Memory B cell (primary cell): ENCODE measurements at places on chromosomes 12 and 14.
A peak's percentile ranks its signal among the peaks of the same experiment; 100 is the strongest.

DNA sequence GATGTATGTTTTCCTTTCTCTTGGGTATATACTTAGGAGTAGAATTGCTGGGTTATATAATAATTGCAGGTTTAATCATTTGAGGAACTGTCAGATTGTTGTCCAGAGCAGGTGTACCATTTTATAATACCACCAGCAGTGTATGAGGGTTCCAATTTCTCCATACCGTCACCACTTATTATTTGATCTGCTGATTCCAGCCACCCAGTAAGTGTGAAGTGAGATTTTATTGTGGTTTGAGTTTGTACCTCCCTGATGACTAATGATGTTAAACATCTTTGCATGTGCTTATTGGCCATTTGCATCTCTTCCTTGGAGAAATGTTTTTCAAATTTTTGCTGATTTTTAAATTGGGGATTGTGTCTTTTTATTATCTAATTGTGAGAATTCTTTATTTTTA, 15.1 kb downstream of the NCKAP5L start:
- H3K27ac ChIP-seq: no peak overlapping the region
- H3K27me3 ChIP-seq: no peaks in the 10 kb centered on the region
- peaks cover 7% of the 10 kb centered on the region for H3K36me3 ChIP-seq
- peaks cover 23% of the 10 kb centered on the region for H3K4me1 ChIP-seq
- no peak for DNase-seq

DNA sequence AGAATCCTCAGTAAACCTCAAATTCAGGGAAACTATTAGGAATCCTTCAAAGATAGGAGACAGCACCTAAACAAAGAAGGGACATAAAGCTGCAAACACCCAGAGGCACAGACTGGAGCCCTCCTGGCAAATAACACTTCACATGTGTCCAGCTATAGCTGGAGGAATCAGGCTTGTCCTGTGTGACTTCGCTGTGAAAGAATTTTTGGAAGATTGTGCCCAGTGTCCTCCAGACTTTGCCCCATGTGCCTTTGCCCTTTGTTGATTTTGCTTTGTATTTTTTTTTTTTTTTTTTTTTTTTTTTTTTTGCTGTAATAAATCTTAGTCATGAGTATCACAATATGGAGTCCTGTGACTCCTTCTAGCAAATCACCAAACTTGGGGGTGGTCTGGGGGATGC, 136.8 kb downstream of the KCNH5 start:
- H3K27me3 ChIP-seq: no peaks in the 10 kb centered on the region
- H3K36me3 ChIP-seq: no peaks in the 10 kb centered on the region
- no peak for DNase-seq

DNA sequence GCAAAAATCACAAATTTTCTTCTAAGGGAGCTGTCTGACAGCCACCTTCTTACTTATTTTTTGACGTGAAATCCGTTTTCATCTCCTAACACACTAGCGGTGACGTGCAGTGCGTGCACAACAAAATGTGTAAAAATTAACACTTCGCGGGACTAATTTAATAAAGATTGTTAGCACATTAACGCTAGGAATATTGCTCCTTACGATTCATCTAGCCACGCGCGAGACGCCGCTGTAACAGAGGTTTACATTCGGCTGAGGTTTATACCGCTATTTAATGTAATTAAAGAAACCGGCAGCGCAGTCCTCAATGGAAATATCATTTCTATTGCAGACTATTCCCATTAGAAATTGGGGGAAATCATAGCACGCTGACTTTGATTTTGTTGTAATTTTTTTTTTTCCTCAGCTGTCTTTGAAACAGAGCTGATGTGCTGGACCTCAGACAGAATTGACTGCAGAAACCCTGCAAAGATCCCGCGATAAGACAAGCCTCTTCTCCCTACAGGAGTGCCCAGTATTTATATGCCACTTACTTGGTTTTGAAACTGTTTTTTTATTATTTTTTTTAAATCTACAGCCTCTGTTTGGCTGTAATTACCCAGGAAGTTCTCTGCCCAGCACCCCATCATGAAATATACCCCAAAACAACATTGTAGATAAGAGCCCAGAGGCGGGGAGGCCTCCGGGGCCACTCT, 31.2 kb downstream of the BCL11B start:
- no peaks in the 10 kb centered on the region for H3K36me3 ChIP-seq
- no peak for DNase-seq
- H3K27me3 ChIP-seq: peaks cover 3% of the 10 kb centered on the region
- H3K27ac ChIP-seq: no peak overlapping the region
- H3K4me3 ChIP-seq: no peak overlapping the region

DNA sequence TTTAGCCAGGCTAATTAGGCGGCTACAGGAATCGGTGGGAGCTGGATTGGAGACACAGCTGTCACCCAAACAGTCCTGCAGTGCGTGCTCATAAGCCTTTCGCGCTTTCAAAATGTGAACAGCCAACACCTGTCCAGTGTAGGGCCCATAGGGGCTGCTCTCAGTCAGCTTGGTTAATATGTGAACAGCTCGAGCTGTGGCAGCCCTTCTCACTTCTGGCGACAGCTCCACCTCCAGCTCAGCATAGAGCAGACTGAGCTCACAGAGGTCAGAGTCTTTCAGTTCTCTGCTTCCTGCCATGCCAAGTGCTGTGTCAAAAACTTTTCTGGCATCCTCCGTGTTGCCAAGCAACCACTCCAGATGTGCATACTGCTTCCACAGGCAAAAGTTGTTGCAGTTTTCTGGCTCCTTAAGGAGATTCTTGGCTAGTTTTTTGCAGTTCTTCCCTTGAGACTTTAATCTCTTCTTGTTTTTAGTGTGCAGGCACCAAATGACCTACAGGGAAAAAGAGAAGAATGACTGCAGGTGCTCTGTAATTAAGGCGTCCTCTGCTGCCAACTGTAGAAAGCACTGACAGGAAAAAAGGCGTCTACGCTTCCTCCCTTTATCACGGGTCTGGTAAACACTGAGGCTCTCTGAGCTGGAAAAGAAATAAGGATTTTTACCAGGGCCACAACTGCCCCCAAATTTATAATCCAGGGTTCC, 32.5 kb downstream of the PSMC1 start:
- no peak overlapping the region for H3K27ac ChIP-seq
- H3K27me3 ChIP-seq: no peaks in the 10 kb centered on the region
- H3K4me1 ChIP-seq: no peaks in the 10 kb centered on the region
- H3K36me3 ChIP-seq: peaks cover 29% of the 10 kb centered on the region
- DNase-seq: no peak

- no peak overlapping the region for H3K27ac ChIP-seq
- H3K27me3 ChIP-seq: no peaks in the 10 kb centered on the region
Measured at GRCh38 chr14:62451221-62451620, 594.0 kb downstream of the KCNH5 start.

DNA sequence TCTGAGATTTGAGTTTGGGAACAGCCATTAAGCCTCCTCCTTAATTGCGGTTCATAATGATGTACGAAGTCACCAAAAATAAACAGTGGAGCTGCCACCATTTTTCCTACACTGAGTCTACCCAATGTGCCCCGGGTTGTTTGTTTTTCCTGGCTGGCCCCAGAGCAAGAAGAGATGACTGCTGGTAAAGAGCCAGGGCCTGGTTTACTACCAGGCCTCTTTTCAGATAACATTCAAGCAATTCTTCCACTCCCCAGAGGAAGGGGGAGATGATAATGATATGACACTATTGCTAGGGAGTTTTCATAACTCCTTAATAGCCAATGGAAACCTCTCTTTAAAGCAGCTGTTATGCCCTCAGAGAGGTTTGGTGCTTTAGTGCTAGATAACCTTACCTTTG, 42.3 kb downstream of the BRAP start:
- no peak for DNase-seq
- H3K36me3 ChIP-seq: peaks cover 19% of the 10 kb centered on the region
- no peaks in the 10 kb centered on the region for H3K27me3 ChIP-seq
- no peak overlapping the region for H3K4me3 ChIP-seq
- H3K27ac ChIP-seq: peak overlapping the region; percentile 43

- no peaks in the 10 kb centered on the region for H3K4me1 ChIP-seq
- DNase-seq: no peak
- H3K27ac ChIP-seq: no peak overlapping the region
Measured at GRCh38 chr14:51342226-51342625, 102.2 kb downstream of the TMX1 start.

DNA sequence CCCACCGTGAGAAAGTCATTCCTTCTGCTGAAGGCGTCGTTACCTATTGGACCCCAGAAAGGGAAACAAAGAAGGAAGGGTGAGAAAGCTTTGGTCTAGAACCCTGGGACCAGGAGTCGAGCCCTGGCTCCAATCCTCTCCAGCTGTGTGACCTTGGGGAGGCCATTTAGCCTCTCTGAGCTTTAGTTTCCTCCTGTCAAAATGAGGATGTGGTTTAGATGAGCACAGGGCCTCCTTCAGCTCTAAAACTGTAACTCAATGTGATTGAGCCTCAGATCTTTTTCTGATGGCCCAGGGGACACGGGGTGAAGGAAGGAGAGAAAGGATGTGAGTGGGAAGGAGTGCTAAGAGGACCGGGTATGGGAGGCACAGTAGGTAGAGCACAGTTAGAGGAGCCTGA, 7.7 kb downstream of the JDP2 start:
- H3K4me1 ChIP-seq: peaks cover 46% of the 10 kb centered on the region
- H3K4me3 ChIP-seq: peak overlapping the region; percentile 22
- no peak for DNase-seq
- peaks cover 20% of the 10 kb centered on the region for H3K36me3 ChIP-seq
- H3K27me3 ChIP-seq: no peaks in the 10 kb centered on the region

DNA sequence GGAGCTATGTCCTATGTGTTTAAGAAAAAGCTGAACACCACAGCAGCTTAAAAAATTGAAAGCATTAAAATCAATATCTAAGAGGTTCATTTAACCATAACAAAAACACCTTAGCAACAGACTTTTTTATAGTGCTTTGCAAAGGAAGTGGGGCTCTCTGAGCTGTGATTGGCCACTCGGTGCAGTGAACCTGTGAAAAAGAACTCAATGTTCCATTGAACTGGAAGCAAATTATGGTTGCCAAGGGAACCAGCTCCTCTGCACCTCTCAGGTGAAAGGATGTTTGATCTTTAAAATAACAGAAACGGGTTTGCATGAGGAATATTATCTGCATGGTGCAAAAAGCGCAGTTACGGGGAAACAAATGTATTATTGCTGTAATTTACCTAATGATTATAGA, 149.4 kb downstream of the SNAPC1 start:
- H3K27ac ChIP-seq: peak overlapping the region; percentile 28
- no peak for DNase-seq
- peak overlapping the region; percentile 12 for H3K4me3 ChIP-seq
- peaks cover 15% of the 10 kb centered on the region for H3K4me1 ChIP-seq
- H3K27me3 ChIP-seq: no peaks in the 10 kb centered on the region
- H3K36me3 ChIP-seq: no peaks in the 10 kb centered on the region

- H3K4me3 ChIP-seq: no peak overlapping the region
Measured at GRCh38 chr12:124851342-124851741, 12.3 kb downstream of the SCARB1 start.

DNA sequence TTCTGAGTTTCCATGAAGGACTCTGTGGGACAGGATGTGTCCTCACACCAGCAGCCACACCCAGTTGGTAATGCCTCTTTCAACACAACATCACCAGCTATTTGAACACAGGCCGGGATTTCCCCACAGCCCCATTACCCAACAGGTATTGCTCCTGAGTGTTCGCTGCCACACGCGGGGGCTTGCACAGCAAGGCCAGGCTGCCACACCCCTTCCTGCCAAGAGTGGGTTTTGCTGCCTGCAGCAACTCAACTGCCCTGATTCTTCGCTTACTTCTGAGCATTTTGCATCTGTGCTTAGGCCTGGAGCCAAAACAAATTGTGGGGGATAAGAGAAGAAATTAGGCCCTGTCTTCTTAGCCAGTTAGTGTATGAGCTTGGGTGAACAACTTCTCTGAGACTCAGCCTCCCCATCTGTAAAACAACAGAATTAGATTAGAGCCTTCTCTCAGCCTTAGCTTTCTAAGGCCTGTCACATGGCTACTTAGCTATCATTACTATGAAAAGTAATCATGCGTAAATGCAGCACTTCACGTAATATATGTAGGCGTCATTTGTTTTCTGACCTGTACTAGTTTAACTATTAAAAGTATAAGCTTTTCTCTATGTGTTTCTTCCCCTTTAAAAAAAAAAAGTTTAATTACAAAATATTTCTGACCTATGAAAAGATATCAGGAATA, 20.0 kb downstream of the CKAP4 start:
- peak overlapping the region; percentile 39 for H3K4me3 ChIP-seq
- peaks cover 3% of the 10 kb centered on the region for H3K27me3 ChIP-seq
- no peaks in the 10 kb centered on the region for H3K36me3 ChIP-seq

- H3K27me3 ChIP-seq: peaks cover 1% of the 10 kb centered on the region
- H3K4me3 ChIP-seq: no peak overlapping the region
Measured at GRCh38 chr12:67367843-67368242, 98.7 kb downstream of the CAND1 start.

- peaks cover 3% of the 10 kb centered on the region for H3K4me1 ChIP-seq
- no peak overlapping the region for H3K4me3 ChIP-seq
- no peak for DNase-seq
- no peaks in the 10 kb centered on the region for H3K36me3 ChIP-seq
- no peak overlapping the region for H3K27ac ChIP-seq
Measured at GRCh38 chr12:44827832-44828438, 48.2 kb downstream of the NELL2 start.

DNA sequence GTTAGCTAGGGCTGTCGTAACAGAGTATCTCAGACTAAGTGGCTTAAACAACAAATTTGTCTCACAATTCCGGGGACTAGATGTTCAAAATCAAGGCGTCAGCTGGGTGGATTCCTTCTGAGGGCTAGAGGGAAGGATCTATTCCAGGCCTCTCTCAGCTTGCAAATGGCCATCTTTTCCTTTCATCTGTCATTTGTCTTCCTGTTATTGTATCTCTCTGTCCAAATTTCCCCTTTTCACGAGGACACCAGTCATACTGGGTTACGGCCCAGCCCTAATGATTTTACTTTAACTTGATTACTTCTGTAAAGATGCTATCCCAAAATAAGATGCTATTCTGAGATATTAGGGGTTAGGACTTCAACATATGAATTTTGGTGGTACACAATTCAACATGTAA, 119.0 kb upstream of the CPSF6 start:
- H3K4me1 ChIP-seq: no peaks in the 10 kb centered on the region
- H3K36me3 ChIP-seq: no peaks in the 10 kb centered on the region
- H3K27me3 ChIP-seq: no peaks in the 10 kb centered on the region
- H3K4me3 ChIP-seq: no peak overlapping the region
- no peak for DNase-seq

- no peak overlapping the region for H3K27ac ChIP-seq
- no peak for DNase-seq
- H3K36me3 ChIP-seq: no peaks in the 10 kb centered on the region
- no peaks in the 10 kb centered on the region for H3K4me1 ChIP-seq
Measured at GRCh38 chr12:5493018-5493417, 61.1 kb downstream of the NTF3 start.

- no peak overlapping the region for H3K27ac ChIP-seq
- H3K4me3 ChIP-seq: no peak overlapping the region
- H3K4me1 ChIP-seq: no peaks in the 10 kb centered on the region
Measured at GRCh38 chr14:37270629-37271028, 72.9 kb downstream of the MIPOL1 start.
